SJSA1 (cell line): ENCODE measurements at places on chromosomes 1 and 21. TPM values are rescaled to one million over a fixed set of nuclear protein-coding genes. Genes with fewer than 3 reads are reported as not detected.

CNTN2 gene
- not detected in 2 replicates for total RNA-seq

SNX27 gene
- 18.4 and 28.5 TPM in 2 replicates for total RNA-seq

- no peaks in the 10 kb centered on the region for H3K36me3 ChIP-seq
- DNase-seq: peak; percentile 57
- H3K4me1 ChIP-seq: peaks cover 22% of the 10 kb centered on the region
- H3K27ac ChIP-seq: no peak overlapping the region
- peaks cover 49% of the 10 kb centered on the region for H3K27me3 ChIP-seq
Measured at GRCh38 chr1:180231506-180231921, 1.4 kb downstream of the LHX4 start.

GRCh38 chr1:174556392-174556791 lies 108.6 kb downstream of the GPR52 start:
- H3K4me1 ChIP-seq: no peaks in the 10 kb centered on the region
- no peaks in the 10 kb centered on the region for H3K36me3 ChIP-seq
- no peaks in the 10 kb centered on the region for H3K27me3 ChIP-seq

- DNase-seq: no peak
- no peaks in the 10 kb centered on the region for H3K36me3 ChIP-seq
- H3K27ac ChIP-seq: no peak overlapping the region
Measured at GRCh38 chr21:46028573-46029091, 47.1 kb downstream of the COL6A1 start.

- H3K27ac ChIP-seq: no peak overlapping the region
Measured at GRCh38 chr1:11485191-11485590, 6.2 kb downstream of the DISP3 start.

DNA sequence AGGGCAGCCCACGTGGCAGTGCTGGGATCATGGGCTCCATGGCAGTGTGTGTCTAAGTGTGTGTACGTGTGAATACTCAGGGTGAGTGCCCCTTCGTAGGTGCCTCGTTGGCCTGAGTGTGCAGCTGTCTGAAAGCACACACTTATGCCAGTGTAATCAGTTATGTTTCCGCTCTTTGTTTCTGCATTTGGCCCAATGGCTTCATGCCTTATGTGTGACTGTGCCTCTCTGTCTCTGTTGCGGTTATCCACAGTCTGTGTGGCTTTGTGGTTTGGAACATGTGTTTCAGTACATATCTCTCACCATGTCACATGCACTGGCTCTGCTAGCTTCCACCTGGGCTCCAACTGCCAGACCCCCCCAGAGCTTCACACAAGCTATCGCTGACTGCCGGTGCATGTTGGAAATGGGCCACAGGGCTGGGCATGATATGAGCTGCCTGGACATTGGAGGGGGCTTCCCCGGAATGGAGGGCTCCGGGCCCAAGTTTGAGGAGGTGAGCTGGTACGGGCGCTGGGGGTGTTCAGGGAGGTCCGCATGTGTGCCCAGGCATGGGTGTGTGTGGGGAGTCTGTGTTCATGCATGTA lies 70.3 kb upstream of the TINAGL1 start:
- H3K27ac ChIP-seq: peak overlapping the region; percentile 31
- no peaks in the 10 kb centered on the region for H3K36me3 ChIP-seq
- peak; percentile 82 for DNase-seq
- no peak overlapping the region for H3K4me3 ChIP-seq
